ENCODE measurements at places on chromosomes 6 and 20.

DNA sequence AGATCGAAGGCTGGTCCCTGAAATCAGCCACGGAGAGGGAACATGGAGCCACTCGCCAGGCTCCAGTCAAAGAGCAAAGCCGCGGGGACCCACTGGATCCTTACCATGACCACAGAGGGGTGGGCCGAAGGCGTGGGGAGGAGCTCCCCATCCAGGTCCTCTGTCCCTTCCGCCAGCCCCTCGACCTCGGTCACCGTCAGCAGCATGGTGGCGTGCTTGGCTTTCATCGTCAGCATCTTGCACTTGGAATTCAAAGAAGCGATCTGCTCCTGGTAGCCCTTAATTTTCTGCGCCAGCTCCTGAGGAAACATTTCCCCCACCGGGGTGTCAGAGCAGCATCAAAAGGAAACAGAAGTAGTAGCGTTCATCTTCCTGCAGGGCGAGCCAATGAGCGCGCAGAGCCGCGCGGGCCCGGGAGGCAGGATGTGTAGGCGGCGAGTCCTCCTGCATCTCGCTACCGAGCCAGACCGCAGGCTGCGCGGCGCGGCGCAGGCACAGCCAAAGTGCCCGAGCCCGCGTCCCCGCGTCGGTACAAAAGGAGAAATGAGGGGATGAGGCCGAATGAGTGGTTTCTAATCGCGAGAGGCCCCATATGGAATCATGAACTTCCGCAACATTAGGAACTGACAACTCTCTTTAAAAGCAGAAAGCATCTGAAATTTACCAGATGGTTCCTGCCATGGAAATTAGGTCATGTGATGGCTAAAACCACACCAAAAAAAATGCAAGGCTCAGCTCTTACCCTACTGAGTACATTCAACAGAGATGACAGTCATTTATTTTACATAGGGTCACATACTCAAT lies 335.2 kb downstream of the SYNE1 start:
- peak; percentile 85 for DNase-seq

DNA sequence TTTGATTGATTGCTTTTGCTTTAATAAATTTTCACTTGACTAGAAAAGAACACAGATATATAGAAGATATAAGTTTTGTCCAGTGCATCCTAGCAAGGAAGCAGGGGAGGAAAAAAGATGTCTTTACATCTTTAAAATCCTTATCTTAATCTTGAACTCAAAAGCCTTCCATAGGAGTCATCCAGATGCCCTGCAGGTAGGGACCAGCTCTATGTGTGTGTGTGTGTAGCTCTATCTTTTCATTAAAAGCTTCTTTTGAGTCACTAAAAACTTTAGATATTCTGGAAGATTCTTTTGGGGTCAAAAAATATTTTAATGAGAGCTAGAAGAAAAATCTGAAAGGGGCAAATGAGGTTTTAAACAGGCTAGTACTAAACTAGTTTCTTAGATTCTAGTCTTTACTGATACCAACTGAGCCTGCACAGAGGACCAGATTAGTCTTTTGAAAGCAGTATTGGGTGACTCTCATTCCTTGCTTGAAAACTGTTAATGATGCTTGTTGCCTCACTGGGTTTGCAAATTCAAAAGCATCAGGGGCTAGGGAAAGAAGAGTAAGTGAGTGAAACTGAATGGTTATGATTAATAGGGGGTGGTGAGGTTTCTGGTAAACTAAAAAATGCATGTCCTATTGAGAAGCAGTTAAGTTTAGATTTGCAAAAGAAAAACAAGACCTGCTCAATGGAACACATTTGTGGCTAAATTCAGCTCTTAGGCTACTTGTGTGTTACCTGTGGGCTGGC lies 40.6 kb upstream of the JAG1 start:
- DNase-seq = no peak

DNA sequence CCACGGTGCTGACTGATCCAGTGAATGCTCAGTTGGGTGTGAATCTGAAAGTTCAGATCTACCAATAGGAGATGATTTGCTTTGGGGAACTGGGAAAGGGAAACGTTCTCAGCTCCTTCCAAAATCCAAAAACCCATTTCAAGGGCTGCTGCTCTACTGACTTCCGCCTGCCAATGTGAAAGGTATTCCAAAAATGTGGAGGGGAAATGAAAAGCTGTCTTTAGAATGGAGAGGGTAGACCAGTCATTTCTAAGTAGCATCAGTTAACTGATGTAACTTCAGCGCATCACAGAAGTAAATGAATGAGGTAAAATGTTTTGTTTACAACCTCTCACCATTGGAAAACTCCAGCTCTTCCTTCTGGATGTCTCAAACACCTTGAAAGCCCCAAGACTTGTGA lies 19.6 kb upstream of the EYA2 start:
- no peak for DNase-seq

- no peak for DNase-seq
Measured at GRCh38 chr6:39941138-39941537, 6.9 kb upstream of the MOCS1 start.

DNA sequence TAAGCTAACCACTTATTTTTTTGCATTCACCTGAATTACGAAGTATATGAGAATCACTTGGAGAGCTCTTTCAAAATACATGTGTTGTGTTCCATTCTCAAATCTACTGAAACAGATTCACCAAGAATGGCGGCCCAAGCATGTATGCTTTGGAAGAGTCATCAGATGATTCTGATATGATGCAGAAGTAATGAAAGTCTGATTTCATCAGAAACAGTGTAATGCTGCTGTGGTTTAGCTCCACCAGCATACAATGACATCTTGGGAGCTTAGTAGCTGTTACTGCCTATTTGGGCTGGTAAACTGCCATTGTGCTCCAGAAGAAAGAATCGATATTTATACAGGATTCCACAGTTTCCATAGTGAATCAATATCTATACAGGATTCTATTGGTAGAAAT lies 52.9 kb downstream of the UBR2 start:
- no peak for DNase-seq

DNA sequence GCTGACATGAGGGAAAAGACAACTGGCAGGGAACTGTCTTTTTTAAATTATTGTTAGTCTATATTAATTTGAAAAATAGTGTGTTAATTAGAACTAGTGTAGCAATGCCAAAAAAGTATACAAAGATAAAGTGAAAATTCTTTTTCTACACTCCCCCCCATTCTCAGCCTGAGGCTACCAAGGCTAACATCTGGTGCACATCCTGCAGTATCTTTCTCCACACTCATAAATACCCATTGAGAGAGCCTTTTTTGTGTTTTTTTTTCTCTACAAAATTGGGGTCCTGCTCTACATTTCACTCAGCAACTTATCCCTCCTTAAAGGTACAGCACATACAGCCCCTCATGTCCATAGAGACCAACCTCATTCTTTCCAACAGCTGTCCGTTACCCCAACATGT lies 20.7 kb downstream of the PREX1 start:
- no peak for DNase-seq

- no peak for DNase-seq
Measured at GRCh38 chr20:23629017-23629541, 8.7 kb downstream of the CST3 start.

GRCh38 chr20:40008177-40008576 lies 680.9 kb downstream of the MAFB start:
- no peak for DNase-seq

GRCh38 chr6:27922949-27923348 lies 10.8 kb upstream of the OR2B2 start:
- DNase-seq = no peak

DNA sequence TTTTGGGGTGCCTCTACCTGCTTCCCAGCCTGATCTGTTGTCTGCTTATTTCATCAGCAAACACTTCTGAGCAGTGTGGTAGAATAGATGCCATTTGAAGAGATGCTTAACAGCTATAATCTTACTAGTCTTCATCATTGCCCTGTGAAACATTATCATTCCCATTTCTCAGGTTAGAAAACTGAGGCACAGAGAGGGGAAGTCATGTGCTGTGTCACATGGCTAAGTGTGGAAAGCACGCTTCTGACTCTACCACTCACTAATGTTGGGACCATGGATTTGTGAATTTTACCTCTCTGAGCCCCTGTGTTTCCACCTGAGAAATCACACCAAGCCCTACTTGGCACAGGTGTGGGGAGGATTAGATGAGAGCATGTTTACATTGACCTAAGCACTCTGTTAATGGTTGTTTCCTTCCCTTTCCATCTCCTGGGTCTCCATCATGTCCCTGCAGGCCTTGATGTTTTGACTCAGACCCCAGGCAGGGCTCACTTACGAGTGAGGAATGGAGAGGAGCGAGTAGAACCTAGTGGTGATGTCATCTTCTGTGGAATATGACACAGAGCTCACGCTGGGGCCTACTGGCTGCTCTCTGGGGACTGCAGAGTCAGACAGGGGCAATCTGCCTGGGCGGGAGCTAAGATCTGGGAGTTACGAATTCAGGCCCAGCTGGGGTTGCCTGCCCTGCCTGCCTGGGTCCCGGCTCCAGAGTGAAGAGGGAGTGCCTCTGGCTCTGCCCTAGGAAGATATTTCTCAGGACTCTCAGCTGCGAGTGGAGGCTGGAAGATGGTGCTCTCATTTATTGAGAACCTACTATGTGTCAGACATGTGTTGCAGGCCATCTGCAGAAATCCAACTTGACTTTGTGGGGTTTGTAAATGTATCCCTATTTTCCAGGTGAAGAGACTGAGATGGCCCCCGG lies 64.3 kb downstream of the CDH22 start:
- DNase-seq = no peak

GRCh38 chr20:3632311-3633004 lies 30.7 kb downstream of the GFRA4 start:
- DNase-seq = no peak

GRCh38 chr6:135162678-135163439 lies 18.2 kb upstream of the MYB start:
- DNase-seq = peak; percentile 68

DNA sequence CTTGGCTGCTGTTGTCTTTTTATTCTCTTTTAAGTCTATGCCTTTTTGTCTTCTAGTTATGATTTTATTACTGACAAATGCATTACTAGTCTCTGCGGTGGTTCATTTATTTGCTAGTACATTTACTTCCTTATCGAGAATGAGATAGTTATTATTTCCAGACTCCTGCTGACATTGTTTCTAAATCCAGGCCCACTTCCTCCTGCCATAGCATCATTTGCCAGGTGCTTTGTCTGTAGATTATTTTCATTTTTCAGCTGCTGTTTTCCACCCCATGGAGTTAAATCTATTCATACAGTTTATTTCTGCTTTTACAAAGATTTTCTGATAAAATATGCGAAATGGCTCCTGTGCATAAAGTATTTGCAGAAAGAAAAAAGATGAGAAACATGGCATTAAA lies 459.7 kb downstream of the MMUT start:
- no peak for DNase-seq

DNA sequence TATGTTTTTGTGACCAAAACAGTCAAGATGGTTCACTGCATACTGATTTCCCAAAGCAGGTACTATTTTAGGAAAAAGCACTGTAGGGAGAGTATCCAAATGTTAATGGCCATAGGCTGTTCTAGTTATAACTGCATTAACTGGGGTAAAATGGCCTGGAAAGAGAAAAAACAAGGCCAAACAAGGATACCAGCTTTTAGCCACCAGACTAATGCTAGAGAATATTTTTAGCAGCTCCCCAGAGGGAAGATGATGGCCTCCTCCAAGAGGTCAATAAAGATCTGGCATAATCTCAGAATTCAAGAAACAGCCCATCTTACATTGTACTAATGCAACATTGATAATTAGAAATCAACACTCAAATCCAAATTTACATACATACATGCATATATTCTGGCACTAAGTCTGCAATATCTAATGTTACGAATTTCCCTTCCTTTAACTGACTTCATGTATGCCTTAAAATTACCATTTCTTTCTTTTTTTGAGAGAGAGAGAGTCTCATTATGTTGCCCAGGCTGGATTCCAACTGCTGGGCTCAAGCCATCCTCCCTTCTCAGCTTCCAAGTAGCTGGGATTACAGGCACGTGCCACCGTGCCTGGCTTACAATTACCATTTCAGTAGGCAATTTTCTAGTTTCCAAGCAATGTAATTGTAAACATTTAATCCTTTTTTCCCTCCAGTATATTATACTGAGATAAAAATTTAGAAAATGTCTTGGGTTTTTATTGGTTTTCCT lies 9.3 kb downstream of the COX7A2 start:
- DNase-seq = no peak

- no peak for DNase-seq
Measured at GRCh38 chr20:21559305-21559704, 45.4 kb upstream of the NKX2-2 start.

DNA sequence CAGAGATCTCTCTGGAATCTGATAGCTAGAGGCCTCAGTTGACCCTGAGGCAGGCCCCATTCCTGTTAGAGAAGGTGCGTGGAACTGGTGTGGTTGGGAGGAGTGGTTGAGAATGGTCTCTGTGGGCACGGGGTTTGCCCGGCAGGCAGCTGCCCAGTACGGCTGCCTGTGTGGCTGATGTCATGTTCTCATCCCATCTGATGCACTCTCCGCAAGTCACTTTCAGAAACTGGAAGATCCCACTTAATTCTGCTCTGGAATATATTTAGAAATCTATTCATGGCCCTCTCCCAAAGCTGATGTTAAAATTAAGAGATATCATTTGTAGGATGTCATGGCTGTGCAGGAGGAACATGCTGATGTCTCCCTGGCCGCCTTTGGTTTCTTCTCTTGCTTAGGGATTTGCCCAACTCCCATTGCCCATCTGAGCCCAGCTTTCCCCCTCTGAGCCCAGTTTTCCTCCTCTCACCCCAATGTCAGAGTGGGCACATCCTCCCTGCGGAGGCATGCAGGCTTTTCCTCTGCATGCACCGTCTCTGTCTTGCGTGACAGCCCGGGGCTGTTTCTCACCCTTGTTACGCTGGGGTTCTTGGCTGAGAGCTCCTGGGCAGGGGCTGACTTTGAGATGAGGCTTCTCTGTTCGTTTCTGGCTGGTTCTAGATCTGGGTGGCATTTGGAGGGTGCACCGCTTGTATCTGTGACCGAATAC lies 21.0 kb downstream of the PHACTR3 start:
- DNase-seq = no peak

- DNase-seq = no peak
Measured at GRCh38 chr20:48196001-48196400, 410.7 kb upstream of the SULF2 start.

GRCh38 chr6:158834675-158835385 lies 15.7 kb upstream of the EZR start:
- DNase-seq = no peak

- no peak for DNase-seq
Measured at GRCh38 chr6:17149571-17149970, 47.7 kb downstream of the STMND1 start.

DNA sequence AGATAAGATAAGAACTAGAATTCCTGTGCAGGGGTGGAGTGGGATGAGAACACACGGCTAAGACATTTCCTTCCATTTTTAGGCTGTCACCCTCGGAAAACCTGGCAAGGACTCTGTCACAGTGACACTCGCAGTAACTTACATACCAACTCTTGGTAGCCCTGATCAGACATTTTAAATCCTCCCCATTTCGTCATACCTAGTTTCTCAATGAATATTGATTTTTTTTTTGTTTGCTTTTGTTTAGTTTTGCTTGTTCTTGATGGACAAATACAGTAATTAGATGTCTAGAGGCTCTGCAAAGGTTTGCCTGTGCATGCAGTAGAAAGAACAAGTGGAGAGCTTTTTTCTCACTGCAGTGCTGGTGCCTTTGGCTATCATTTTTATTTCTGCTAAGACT lies 213.0 kb upstream of the FAM83B start:
- no peak for DNase-seq
